Right forelimb (tissue), 1 donor: ENCODE measurements at places on chromosomes 2 and 18.

DNA sequence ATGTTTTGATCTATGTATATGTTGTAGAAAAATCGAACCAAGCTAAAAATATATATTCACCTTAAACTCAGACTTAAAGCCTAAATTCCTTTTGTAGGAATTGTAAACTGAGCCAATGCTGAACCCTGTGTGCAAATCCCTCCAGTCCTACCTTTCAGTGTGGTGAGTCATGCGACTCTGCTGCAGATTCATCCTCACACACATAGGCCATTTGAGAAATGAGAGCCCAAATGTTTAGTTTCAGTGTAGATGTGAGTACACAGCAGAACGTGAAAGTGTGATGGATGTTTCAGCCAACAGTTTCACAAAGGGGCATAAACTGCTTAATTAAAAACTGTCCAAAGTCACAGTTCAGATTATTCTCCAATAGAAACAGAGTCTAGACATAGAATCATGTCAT is 193.2 kb downstream of the CDH19 start:
- DNase-seq, result no peak

DNA sequence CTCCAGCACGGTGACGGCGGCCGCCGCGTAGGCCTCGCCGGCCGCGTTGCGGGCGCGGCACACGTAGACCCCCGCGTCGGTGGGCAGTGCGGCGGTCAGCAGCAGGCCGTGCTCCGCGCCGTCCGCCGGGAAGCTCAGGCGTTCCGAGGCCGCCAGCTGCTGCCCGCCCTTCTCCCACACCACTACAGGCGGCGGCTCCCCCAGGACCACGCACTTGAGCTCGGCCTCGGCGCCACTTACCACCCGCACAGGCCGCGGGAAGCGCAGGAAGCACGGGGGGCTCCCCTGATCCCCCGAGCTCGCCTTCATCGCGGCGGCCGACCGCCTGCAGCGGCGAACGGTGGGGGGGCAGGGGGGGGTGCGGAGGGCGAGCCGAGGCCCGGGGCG is 422 bp downstream of the OBSL1 start:
- peak; percentile 67 for DNase-seq

- no peak for DNase-seq
These were observed 198.5 kb upstream of the GALNT5 start for GRCh38 chr2:157059036-157059435.

GRCh38 chr2:180505203-180505602 is 475.2 kb upstream of the UBE2E3 start:
- no peak for DNase-seq
